ENCODE measurements at places on chromosomes 12 and 14.

GRCh38 chr12:125470838-125471783, 405.9 kb downstream of the AACS start:
- DNase-seq, result no peak

DNA sequence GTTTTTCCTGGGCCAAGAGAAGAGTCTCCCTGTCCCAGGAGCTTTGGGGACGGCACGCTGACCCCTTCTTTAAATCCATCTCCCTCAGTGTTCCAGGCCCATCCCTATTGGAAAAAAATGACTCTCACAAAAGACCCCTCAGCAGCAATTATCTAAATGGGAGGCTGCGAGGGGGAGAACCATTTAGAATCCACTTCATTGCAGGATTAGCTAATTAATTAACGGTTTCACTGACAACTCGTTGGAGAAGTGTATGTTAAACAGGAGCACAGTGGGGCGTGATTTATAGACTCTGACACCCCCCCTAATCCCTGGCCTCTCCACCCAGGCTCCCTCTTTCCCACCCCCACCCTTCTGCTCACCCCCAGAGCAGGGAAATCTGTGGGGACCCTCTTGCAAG, 162.8 kb upstream of the LHX5 start:
- no peak for DNase-seq

DNA sequence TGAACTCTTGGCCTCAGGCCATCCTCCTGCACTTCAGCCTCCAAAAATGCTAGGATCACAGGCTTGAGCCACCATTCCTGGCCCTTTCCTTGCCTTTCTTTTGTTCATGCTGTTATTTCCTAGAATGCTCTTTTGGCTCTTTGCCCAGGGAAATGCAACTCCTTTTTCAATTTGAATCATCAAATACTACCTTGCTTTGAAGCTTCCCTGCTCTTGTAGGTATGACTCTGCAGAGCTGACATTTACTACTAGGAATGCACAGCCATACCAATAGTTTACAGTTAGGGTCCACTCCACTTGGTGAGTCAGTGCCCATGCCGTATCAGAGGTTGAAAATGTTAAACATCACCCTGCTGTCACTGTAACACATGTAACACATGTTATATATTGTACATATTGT, 107.0 kb upstream of the CRY1 start:
- no peak for DNase-seq

GRCh38 chr14:88521818-88522217, 33.0 kb downstream of the PTPN21 start:
- DNase-seq, result no peak

GRCh38 chr12:110080410-110080809, 32.1 kb upstream of the C12orf76 start:
- no peak for DNase-seq

GRCh38 chr14:69701291-69701690, 65.7 kb upstream of the SRSF5 start:
- DNase-seq, result no peak

GRCh38 chr14:49767270-49767570, 733 bp upstream of the KLHDC2 start:
- no peak for DNase-seq

- DNase-seq, result no peak
Measured at GRCh38 chr14:77903937-77904617, 104.2 kb downstream of the ADCK1 start.

GRCh38 chr12:82919388-82920054, 232.8 kb downstream of the TMTC2 start:
- no peak for DNase-seq

DNA sequence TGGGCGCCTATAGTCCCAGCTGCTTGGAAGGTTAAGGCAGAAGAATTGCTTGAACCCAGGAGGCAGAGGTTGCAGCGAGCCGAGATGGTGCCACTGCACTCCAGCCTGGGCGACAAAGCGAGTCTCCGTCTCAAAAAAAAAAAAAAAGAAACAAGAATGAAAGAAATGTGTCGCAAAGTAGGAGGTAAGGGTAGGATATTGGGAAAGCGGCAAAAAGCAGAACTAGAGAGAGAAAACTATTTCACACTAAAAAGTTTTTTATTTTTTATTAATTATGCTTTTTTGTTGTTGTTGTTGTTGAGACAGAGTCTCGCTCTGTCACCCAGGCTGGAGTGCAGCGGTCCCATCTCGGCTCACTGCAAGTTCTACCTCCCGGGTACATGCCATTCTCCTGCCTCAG, 17.7 kb downstream of the SBNO1 start:
- no peak for DNase-seq

GRCh38 chr14:76644855-76645518, 116.3 kb upstream of the VASH1 start:
- no peak for DNase-seq

- DNase-seq, result no peak
Measured at GRCh38 chr12:106031761-106032622, 106.8 kb downstream of the NUAK1 start.

DNA sequence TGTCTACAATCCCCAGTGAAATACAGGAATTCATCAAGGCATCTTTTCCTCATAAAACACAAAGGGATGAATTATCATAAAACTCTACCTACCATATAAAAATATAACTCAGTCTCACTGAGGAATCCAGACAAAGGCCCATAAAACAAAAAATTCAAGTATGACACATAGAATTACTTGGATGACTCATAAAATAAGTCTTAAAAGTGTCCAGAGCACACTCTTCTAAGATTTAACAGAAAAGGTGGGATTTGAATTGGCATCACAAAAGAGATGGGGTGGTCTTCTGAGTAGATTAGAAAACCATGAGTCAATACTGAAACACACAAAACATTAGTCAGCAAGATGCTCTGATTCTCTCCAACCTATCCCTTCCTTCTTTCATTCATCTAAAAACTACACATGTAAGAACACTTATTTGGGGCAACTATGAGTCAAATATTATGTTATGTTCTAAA, 202.7 kb upstream of the GARIN6 start:
- no peak for DNase-seq
